ENCODE measurements at places on chromosomes 6 and 20.
A peak's percentile ranks its signal among the peaks of the same experiment; 100 is the strongest.

DNA sequence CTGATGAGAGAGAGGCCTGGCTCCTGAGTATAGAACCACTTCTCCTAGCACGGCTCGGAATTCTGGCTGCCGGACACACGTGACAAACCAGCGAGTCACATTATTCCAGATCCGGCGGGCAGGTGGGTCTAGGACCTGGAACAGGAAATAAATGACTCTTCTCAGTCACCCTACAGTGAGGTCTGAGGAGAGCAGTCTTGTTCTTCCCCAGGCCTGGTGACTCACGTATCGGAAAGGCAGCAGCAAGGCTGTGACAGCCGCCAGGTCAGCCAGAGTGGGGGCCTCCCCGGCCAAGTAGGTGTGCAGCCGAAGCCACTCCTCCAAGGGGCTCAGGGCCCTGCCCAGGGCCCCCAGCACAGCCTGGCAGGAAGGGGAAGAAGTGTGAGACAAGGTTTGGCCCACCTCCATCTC, 2.8 kb downstream of the VARS1 start:
- no peak for DNase-seq

- no peak for DNase-seq
Observed at GRCh38 chr6:165823609-165824326, 160.7 kb upstream of the PDE10A start.

- DNase-seq = no peak
Observed at GRCh38 chr6:110398778-110399177, 16.6 kb downstream of the DDO start.

DNA sequence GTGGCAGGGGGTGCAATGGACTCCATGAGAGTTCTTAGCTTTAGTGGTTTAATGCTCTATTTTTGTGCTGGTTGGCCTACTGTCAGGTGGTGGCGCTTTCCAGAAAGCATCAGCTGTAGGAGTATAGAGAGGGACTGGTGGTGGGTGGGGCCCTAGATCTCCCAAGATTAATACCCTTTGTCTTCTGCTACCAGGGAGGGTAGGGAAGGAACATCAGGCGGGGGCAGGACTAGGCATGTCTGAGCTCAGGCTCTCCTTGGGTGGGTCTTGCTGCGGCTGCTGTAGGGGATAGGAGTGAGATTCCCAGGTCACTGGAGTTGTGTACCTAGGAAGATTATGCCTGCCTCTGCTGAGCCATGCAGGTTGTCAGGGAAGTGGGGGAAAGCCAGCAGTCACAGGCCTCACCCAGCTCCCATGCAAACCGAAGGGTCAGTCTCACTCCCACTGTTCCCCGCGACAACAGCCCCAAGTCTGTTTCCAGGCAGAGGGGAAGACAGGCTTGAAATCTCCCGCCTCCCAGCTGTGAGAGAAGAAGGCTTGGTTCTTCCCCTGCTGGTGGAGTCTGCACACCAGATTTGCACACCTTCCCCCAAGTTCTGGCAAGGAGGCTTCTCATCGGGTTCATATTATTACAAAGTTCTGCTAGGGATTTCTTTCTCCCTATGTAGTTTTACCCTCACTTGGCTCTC, 46.7 kb upstream of the PKIB start:
- no peak for DNase-seq

DNA sequence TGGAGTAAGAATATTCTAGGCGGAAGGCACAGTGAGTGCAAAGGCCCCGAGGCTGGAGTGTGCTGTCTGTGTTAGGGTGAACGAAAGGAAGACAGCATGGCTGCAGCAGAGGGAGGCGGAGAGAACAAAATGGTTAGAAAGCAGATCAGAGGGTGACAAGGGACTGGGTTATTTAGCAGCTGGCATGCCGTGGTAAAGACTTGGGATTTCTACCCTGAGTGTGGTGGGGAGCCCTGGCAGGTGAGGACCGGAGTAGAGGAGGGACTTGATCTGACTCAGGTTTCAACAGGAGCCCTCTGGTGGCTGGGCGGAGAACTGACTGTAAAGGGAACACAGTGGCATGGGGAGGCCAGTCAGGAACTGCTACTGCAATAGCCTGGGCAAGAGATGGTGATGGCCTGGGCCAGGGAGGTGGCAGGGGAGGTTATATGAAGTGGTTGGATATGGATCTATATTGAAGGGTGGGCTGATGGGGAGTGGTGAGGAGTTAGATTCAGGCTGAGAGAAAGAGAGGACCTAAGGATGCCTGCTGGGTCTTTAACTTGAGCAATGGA, 38.0 kb downstream of the PIM1 start:
- peak; percentile 89 for DNase-seq

DNA sequence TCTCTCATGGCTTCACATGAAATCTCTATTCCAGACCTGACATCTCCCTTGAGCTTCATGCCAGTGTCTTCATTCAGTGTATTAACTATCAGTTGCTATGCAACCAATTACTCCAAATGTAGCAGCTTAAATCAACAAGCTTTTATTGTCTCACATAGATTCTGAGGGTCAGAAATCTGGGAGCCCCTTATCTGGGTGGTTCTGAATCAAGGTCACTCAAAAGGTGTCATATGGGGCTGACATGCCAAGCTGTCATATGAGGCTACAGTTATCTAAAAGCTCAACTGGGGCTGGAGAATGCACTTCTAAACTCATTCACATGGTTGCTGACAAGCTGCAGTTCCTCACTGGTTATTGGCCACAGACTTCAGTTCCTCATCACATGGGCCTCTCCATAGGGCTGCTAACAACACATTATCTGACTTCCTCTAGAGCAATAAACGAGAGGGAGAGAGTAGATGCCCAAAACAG, 7.3 kb upstream of the CGA start:
- no peak for DNase-seq

GRCh38 chr6:30917487-30917886, 3.4 kb downstream of the VARS2 start:
- DNase-seq = no peak

DNA sequence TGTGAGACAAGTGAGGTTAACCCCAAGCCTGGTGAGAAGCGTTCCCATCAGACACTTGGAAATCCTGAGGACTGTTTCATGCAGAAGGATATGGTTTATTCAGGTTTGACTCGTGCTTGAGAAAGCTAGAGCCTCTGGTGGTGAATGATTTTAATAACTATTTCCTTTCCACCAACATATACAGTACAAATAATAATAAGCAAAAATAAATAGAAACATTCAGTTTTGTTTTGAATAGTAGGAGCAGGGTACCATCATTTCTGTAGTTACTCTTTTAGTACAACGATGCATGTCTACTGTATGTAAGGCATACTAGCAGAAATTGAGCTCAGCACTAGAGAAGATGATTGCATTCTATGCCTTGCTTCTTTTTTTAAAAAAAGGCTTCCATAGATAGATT, 33.5 kb downstream of the PLG start:
- no peak for DNase-seq

DNA sequence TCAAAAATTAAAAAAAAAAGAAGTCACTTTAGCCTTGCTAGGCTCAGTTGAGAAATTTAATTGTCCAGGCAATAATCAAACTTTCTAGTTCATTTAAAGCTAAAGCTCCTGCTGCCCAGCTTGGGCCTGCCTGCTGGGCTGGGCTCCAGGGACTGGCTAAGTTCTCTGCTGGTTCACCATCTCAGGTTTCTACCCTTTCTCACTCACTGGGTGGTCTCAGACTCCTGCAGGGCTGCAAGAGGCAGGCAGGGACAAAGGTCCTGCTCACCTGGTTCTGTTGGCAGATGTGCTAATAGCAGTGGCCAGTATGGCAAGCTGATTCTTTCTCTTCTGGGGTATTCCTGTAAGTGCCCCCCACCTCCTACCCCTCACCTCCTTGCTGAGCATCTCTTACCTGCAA, 21.2 kb upstream of the RTF2 start:
- no peak for DNase-seq

DNA sequence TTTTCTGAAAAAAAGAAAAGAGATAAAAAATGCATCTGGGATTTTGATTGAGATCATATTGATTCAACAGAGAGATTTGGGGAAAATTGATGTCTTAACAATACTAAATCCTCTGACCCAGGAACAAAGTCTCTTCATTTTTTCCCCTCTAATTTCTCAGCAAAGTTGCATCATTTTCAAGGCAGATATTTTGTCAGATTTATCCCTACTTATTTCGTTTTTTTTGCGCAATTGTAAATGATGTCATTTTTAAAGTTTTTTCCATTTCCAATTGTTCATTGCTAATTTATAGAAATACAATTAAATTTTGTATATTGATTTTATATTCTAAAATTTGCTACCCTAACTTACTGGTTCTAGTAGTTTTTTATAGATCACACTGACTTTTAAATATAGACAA, 97.7 kb upstream of the TMEM170B start:
- DNase-seq = no peak

- DNase-seq = no peak
Observed at GRCh38 chr20:38275815-38276550, 15.4 kb upstream of the KIAA1755 start.

GRCh38 chr20:2363587-2363986, 17.1 kb upstream of the TGM6 start:
- DNase-seq = no peak

- DNase-seq = no peak
Observed at GRCh38 chr6:54860132-54860531, 13.6 kb downstream of the FAM83B start.

DNA sequence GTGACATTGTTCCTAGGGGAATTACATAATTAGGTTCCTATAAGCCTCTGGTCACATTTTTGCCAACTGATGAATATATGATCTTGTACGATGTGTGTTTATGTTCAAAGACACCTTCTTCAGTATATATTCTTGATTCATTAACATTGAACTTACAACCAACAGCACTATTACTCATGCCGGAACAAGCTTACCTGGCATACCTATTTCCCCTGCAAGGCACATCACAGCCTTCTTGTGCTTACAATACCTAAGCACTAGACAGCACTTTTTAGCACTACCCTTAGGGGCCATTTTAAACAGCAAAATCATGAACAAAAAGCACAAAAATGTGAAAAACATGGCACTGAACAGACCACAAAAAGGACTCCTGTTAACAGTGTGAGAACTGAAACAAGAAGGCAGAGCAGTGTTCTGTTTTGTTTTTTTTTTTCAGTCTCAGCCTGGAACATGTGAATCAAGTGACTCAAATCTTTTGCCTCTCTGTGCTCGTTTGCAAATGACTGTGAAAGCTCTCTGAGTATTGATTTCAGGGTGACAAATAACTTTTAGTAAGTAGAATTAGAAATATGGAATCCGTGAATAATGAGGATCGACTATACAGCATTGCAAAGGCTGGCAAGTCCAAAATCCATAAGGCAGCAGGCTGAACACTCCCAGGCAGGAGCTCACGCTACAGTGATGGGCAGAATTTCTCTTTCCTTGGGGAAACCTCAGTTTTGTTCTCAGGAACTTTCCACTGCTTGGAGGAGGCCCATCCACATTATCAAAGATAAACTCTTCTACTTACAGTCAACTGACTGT, 102.3 kb upstream of the TSHZ2 start:
- no peak for DNase-seq

DNA sequence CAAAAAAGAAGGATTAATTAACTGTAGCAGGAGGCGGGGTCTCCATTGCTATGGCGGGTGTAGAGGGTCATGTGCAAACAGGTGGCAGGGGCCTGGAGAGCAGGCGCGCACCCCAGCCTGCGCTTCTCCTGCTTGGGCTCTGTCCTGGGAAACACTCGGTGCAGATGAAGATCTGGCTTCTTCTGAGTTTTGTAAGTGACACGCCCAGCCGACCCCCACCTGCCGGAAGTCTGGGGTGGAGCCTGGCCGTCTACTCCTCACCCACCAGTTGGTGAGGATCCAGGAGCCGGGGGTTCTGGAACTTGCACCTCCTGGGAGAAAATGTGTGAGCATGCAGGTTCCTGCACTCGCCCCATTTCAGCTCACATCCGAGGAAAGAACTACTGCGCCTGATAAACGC, 19.3 kb downstream of the PMEPA1 start:
- no peak for DNase-seq

DNA sequence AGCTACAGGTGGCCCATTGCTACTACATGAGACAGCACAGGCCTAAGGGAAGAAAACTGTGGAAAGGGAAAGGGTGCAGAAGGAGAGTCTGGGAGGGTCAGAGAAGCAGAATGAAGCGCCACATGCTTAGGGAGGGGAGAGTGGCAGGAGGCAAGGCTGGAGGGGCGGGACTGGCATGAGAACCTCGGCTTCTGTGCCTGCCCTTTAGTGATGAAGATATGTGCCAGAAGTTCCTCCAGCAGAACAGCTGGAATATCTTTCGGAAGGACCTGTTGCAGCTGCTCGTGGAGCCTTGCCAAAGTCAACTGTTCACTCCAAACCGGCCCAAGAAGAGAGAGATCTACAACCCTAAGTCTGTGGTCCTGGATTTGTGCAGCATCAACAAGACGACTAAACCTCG, 61.8 kb downstream of the CNBD2 start:
- DNase-seq = no peak

DNA sequence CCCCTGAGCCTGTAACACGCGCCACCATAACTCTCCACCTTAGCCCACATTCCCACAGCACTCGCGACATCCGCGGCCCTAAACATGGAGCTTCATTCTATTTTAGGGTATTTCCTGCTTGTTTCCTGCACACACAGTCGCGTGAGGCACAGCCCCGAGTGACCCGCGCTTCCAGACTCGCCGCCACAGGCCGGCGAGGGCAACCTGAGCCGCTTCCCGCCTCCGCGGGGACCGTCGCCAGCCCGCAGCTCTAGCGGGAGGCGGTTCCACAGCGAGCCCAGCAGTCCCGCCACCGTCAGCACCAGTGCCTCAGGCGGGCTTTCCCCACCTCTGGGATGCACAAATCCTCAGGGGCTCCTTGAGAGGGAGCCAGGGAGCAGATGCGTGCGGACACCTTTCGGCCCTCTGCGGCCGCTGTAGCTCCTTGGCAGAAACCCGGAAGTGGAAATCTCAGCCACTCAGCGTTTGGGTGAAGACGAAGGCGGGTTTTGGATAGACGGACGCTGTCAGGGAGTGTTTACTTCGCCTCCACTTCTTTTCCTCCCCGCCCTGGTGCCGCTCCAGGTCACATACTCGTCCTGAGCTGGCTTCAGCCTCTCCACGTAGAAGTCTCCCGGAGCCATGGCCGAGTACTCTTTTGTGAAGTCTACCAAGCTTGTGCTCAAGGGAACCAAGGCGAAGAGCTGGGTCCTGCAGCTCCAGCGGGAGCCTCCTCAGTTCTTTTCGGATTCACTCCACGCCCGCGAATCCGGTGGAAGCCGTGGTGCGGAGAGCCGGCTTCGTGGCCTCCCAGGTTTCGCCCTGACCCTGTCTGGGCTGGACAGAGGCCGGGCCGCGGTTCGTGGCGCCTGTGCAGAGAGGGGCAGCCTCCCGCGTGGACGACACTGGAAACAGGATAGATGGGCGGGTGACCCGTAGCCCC, 2177.4 kb upstream of the DEFB115 start:
- DNase-seq = no peak

GRCh38 chr6:169164986-169165385, 88.7 kb downstream of the THBS2 start:
- DNase-seq = no peak

- DNase-seq = no peak
Observed at GRCh38 chr6:15999201-15999600, 129.7 kb upstream of the MYLIP start.

GRCh38 chr6:131787079-131787478, 20.7 kb upstream of the ENPP1 start:
- DNase-seq = no peak

DNA sequence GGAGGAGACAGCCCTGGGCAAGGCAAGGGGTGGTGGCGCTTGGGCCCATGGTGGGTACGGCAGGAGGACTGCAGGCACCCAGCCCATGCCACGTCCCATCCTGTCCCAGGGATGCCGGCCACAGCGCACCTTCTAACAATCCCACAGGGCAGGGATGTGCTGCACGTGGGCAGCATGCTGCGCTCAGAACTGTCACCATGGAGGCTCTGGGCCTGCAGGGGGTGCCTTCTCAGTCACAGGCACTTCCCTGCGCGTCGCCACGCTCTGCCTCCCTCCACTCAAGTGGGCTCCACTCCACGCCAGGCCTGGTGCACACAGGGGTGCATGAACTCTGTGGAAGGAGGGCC, 2.4 kb downstream of the CABLES2 start:
- no peak for DNase-seq

GRCh38 chr6:95648636-95649035, 71.3 kb downstream of the MANEA start:
- no peak for DNase-seq

Measured in activated T-cell treated with anti-CD3 and anti-CD28 coated beads, Interleukin-2, amount 50 U/mL, for 1 hour (primary cell).